Fibroblast of lung (primary cell): ENCODE measurements at places on chromosomes 6 and 20. TPM values are rescaled to one million over a fixed set of nuclear protein-coding genes. Genes with fewer than 3 reads are reported as not detected.

DNA sequence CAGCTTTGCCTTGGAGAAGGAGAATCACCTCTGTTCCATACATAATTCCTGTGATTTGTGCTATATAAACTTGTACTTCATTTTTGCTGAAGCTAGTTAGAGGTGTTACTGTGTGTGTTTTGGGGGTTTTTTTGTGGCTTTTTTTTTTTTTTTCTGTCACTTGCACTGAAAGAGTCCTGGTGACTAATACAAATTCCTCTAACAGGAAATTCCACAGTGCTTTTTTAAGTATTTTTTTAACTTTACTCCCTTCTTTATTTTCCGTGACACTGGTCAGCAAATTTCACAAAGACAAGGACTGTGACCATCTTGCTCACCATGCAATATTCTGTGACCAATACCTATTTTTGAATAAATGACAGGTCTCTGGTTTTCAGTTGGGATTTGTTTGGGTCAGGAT, 110.5 kb downstream of the ISM1 start:
- H3K4me3 ChIP-seq: no peak overlapping the region
- no peaks in the 10 kb centered on the region for H3K27me3 ChIP-seq
- H3K4me1 ChIP-seq: no peaks in the 10 kb centered on the region
- DNase-seq: no peak
- no peak overlapping the region for H3K27ac ChIP-seq
- H3K36me3 ChIP-seq: no peaks in the 10 kb centered on the region

DNA sequence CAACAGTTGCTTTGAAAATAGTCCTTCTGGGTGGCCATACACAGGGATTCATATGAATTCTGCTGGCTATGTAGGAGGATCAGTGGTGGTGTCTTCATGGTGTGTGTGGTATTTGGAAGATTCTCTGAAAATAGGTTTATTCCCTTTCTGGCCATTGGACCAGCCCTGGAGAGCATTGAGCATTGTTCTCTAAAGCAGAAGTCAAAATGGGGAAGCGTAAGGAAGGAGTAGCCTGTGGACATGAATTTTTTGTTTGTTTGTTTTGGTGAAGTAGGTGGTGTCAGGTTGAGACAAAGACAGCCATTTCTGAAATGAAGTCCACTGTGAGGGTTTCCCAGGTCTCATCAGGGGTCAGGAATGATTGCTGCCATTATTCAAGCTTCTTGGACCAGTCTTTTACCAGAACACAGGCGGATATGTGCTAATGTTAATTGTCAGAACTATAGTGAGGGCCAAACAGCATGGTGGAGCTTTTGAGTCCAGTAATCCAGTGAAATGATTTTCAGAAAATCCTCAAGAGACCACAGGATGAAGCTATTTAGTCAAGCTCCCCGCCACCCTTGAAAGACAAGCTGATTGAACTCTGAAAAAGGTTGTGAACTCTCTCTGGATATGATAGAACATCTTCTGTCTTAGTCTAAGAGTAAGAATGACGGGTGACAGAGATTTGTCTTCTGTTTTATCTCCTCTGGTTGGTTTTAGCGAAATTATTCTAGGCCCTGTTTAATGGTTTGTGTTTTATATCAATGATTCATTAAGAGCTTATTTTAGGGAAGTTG, 60.0 kb downstream of the DNAH8 start:
- no peaks in the 10 kb centered on the region for H3K4me1 ChIP-seq
- no peak overlapping the region for H3K27ac ChIP-seq
- no peaks in the 10 kb centered on the region for H3K36me3 ChIP-seq
- H3K27me3 ChIP-seq: no peaks in the 10 kb centered on the region
- H3K4me3 ChIP-seq: no peak overlapping the region
- no peak for DNase-seq

GRCh38 chr6:10721850-10722569, 860 bp upstream of the TMEM14C start:
- peak overlapping the region; percentile 91 for H3K4me3 ChIP-seq
- no peaks in the 10 kb centered on the region for H3K27me3 ChIP-seq
- peaks cover 2% of the 10 kb centered on the region for H3K36me3 ChIP-seq
- H3K4me1 ChIP-seq: no peaks in the 10 kb centered on the region
- peak overlapping the region; percentile 83 for H3K27ac ChIP-seq

GRCh38 chr20:50891138-50891537, 40.1 kb downstream of the ADNP start:
- no peaks in the 10 kb centered on the region for H3K4me1 ChIP-seq
- no peaks in the 10 kb centered on the region for H3K27me3 ChIP-seq
- peaks cover 10% of the 10 kb centered on the region for H3K36me3 ChIP-seq
- H3K4me3 ChIP-seq: no peak overlapping the region
- no peak overlapping the region for H3K27ac ChIP-seq

GRCh38 chr6:38877721-38878120, 162.6 kb downstream of the DNAH8 start:
- no peaks in the 10 kb centered on the region for H3K27me3 ChIP-seq
- H3K36me3 ChIP-seq: no peaks in the 10 kb centered on the region
- H3K4me3 ChIP-seq: no peak overlapping the region
- H3K4me1 ChIP-seq: no peaks in the 10 kb centered on the region

GRCh38 chr20:35909796-35910195, 44.5 kb downstream of the SCAND1 start:
- H3K36me3 ChIP-seq: peaks cover 6% of the 10 kb centered on the region
- H3K27me3 ChIP-seq: no peaks in the 10 kb centered on the region
- no peak overlapping the region for H3K4me3 ChIP-seq
- no peak for DNase-seq
- no peaks in the 10 kb centered on the region for H3K4me1 ChIP-seq
- no peak overlapping the region for H3K27ac ChIP-seq

The CST2 gene
- total RNA-seq: not detected in 2 replicates

The PKHD1 gene
- total RNA-seq: not detected in 2 replicates

GRCh38 chr6:98576791-98577190, 257.6 kb upstream of the POU3F2 start:
- H3K27me3 ChIP-seq: no peaks in the 10 kb centered on the region
- no peaks in the 10 kb centered on the region for H3K36me3 ChIP-seq
- no peaks in the 10 kb centered on the region for H3K4me1 ChIP-seq
- no peak overlapping the region for H3K27ac ChIP-seq
- peak; percentile 84 for DNase-seq

GRCh38 chr20:49964964-49965780, 17.6 kb upstream of the SNAI1 start:
- H3K27ac ChIP-seq: no peak overlapping the region
- DNase-seq: peak; percentile 15
- no peaks in the 10 kb centered on the region for H3K27me3 ChIP-seq
- no peaks in the 10 kb centered on the region for H3K36me3 ChIP-seq

DNA sequence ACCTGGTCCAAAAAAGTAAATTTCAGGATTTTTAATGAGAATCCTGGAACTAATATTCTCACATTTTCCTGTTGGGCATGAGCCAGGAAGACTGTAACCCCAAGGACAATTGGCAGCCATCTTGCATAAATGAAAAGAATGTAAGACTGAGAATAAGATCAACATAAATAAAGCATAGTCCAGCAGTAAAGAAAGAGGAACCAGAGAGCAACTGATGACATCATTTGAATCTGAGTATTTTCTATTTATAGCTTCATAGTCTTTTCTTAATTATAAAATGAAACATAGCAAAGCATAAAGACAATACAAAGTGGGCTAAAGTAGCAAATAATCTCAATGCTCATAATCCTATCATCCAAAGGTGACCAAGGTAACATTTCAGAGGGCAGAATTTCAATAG, 26.6 kb upstream of the FBXL4 start:
- H3K36me3 ChIP-seq: no peaks in the 10 kb centered on the region
- H3K4me3 ChIP-seq: no peak overlapping the region

The PTCRA gene
- not detected in 2 replicates for total RNA-seq
